BE2C (cell line): ENCODE measurements at places on chromosomes 12 and 14.

DNA sequence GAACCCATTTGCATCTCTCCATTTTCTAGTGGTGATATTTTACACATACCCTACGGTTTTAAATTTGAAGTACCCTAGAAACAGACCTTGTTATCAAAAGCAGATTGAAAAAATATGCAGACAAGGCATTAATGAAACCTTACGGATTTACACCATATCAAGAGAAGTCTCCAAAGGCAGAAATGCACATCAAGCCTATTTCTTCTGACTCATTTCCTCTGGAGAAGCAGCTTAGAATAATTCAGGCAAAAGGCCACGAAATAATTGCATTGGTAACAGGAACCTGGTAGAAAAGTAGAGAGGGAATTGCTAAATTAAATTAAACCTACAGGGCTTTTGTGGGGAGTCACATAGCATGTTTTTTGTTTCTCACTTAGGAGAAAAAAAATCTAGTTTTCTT lies 34.7 kb downstream of the KICS2 start:
- DNase-seq = no peak

DNA sequence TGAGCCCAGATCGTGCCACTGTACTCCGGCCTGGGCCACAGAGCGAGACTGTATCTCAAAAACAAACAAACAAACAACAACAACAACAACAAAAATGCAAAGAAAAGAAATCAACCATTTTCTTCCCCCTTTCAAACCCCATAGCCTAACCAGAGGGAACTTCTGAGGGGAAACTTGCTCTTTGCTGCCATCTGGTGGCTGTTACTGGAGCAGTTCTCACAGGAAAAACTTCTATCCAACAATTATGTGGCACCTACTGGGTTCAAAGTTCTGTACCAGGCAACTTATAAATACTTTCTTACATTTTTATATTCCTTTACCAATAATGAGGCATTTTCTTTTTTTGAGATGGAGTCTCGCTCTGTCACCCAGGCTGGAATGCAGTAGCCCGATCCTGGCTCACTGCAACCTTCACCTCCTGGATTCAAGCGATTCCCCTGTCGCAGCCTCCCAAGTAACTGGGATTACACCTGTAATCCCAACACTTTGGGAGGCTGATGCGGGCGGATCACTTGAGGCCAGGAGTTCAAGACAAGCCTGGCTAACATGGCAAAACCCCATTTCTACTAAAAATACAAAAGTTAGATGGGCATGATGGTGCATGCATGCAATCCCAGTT lies 50.9 kb upstream of the BICDL1 start:
- DNase-seq = peak; percentile 62

- DNase-seq = no peak
Measured at GRCh38 chr12:21221072-21221471, 90.1 kb downstream of the SLCO1B1 start.

DNA sequence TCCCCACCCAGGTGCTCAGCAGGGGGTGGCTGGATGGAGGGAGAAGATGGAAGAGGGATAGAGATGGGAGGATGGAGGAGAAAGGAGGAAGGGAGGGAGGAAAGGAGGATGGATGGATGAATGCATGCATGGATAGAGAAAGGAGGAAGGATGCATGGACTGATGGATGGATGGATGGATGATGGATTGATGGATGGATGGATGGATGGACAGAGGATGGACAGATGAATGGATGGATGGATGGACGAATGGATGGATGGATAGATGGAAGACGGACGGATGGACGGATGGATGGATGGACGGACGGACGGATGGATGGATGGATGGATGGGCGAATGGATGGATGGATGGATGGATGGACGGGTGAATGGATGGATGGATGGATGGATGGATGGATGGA lies 64.1 kb downstream of the NCOR2 start:
- DNase-seq = no peak

DNA sequence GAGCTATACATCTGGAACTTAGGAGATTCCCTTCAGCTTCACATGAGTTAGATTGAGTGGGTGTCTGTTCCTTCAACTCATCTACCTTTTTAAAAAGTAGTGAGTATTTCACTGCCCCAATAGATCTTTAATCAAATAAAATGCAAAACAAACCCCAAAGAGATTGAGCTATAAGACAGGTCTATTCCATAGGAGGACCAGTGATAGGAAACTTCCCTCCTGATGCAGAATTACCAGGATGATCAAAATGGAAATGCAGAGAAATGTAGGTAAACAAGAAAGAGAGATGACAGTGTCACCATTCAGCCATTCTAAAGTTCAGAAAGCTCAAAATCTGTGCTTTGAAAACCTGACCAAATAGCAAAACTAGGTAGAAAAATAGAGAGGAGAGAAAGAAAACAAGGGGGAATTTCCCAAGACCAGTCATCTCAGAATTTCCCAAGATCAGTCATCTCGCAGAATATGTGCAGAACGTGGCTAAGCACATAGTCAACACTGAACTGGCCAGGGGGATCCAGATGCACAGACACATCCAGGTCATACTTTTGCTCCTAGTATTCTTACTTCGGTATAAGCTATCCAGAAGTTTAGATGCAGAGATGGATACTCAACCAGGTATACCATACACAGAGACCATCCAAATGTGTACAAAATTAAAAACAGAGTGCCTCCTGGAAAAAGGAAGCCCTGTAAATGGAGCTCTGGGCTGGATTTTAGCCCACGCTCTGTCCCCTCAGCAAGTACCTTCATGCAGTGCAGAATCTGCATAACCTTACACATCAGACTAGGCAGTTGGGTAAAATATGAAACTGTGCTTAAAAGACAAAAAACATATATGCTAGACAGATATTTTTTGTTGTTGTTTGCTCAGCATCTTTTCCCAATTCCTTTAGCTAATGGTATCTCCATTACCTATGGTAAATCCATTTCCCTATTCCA lies 27.4 kb downstream of the SLC41A2 start:
- no peak for DNase-seq

DNA sequence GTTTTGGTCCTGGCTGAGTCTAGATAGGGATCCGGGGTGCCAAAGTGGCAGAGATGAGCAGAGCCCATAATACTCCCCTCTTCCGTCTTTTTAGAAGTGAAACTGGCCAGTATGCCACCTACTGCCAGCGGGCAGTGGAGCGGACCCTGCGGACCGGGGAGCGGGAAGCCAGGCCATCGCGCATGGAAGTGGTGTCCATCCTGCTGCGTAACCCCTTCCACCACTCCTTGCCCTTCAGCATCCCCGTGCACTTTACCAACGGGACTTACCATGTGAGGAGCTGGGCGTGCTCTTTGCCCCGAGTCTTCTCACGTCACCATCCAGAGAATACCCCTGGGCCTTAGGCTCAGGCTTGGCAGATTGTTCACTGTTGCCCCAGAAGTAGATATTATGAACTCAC lies 21.0 kb downstream of the PIGH start:
- DNase-seq = no peak

GRCh38 chr14:24456980-24457379 lies 14.4 kb upstream of the SDR39U1 start:
- DNase-seq = no peak

DNA sequence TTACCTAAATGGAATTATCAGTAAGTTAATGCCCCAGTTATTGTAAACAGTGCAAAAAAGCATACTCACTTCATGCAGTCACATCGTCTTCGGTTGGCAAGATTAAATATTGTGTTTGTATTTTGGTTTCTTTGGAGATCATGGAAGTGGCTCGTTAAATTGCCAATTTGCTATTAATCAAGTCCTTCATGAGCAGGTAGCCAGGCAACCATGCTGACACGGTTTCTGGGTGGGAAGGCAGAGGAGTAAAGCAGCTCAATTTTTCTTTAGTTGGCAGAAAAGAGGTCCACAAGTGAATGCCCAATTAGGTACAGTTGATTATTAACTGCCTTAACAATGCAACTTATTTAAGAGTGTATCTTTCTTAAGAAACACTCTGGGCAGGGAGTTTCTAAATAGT lies 43.9 kb downstream of the PPP4R3A start:
- DNase-seq = no peak

DNA sequence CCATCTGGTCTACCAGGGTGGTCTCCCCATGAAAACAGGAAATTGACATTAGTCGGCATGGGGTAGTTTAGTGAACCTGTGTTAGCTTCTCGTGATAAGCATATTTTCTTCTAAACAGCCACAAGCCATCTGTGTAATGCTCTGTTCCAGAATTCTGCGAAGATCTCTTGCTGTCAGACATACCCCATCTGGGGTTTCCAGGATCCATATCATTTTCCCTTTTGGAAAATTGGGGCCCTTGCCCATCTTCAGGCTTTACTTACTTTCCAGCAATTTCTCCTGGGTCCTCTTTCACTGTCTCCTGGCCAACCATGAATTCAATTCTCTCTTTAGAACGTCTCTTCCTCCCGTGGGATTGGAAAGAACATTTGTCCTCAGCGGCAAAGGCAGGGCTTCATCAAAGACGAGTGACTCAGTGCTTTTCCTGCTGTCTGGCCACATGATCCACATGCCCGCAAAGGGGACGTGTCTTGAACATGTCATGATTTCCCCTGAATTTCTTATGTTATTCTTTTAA lies 21.4 kb upstream of the NCOR2 start:
- DNase-seq = no peak

- DNase-seq = no peak
Measured at GRCh38 chr12:10165421-10165820, 6.5 kb downstream of the OLR1 start.

DNA sequence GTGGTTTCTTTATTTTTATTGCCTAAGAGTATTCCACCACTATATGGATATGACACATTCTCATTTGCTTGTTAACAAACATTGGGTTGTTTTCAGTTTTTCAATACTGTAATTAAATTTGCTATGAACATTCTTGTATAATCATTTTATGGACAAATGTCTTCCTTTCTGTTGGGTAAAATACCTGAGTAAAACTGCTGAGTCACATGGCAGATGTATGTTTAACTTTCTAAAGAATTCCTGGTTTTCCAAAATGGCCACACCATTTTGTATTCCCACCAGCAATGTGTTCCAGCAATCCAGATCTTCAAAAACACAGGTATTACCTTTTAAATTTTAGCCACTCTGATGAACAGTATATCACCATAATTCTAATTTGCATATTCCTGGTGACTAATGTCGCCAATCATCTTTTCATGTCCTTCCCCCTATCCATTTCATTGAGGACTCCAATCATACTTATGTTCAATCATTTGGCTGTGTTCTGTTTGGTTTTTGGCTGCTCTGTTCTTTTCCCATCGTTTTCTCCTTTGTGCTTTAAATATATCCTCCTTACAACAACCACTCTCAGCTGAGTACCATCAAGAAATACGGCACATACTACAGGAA lies 36.0 kb downstream of the CDK17 start:
- no peak for DNase-seq

GRCh38 chr12:65742018-65743010 lies 82.0 kb upstream of the HMGA2 start:
- DNase-seq = no peak

- DNase-seq = no peak
Measured at GRCh38 chr12:40907115-40907527, 214.9 kb downstream of the CNTN1 start.

DNA sequence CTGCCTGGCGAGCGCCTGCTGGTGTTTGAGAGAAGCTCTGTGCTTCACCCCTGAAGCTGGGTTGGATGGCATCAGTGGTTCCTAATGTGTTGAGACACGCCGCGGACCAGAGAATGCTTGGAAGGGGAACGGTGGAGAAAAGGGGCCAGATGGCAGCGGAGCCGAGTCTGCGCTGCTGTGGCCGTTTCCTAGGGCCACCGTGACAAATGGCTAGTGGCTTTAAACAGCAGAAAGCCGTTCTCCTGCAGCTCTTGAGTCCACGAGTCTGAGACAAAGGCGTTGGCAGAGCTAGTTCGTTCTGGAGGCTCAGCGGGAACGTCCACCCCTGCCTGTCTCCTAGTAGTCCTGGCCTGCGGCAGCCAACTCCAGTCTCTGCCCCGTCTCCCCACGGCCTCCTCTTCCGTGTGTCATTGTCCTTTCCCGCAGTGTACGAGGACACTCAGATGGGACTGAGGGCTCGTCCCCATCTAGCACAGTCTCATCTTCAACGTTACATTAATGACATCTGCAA lies 103.6 kb downstream of the ADGRD1 start:
- DNase-seq = no peak

- DNase-seq = peak; percentile 13
Measured at GRCh38 chr12:1047898-1048660, 57.1 kb downstream of the ERC1 start.

- DNase-seq = no peak
Measured at GRCh38 chr14:85415015-85415712, 114.8 kb upstream of the FLRT2 start.

GRCh38 chr14:51487848-51488247 lies 163.9 kb upstream of the FRMD6 start:
- DNase-seq = no peak

DNA sequence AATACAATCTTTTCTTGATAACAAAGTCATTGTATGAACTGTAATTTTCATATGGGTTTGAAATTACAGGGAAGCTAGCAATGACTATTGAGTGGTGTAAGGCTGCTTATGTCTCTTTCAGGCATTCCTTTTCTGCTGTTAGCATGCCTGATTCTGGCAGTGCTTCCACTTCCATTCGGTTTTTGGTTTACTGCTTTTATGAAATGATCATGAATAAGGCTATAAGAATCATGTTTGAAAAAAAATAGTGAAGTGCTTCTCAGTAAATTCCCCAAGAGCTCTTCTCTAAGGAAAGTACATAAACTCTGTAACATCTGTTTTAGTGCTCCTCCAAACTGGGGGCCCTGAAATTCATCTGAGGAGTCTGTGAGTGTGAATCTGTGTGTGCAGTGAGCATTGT lies 434.0 kb upstream of the RGS6 start:
- no peak for DNase-seq

- DNase-seq = peak; percentile 82
Measured at GRCh38 chr14:67426983-67427606, 15.1 kb upstream of the PLEK2 start.

- DNase-seq = no peak
Measured at GRCh38 chr12:22312336-22312735, 22.2 kb downstream of the ST8SIA1 start.

DNA sequence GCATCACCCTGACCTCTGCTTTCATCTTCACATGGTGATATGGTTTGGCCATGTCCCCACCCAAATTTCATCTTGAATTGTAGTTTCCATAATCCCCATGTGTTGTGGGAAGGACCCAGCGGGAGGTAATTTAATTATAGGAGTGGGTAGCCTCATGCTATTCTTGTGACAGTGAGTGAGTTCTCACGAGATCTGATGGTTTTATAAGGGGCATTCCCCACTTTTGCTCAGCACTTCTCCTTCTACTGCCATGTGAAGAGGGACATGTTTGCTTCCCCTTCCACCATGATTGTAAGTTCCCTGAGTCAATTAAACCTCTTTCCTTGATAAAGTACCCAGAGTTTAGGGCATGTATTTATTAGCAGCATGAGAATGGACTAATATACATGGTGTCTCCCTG lies 38.2 kb downstream of the TMBIM6 start:
- DNase-seq = no peak

- DNase-seq = no peak
Measured at GRCh38 chr12:3323002-3323685, 167.9 kb upstream of the PRMT8 start.

DNA sequence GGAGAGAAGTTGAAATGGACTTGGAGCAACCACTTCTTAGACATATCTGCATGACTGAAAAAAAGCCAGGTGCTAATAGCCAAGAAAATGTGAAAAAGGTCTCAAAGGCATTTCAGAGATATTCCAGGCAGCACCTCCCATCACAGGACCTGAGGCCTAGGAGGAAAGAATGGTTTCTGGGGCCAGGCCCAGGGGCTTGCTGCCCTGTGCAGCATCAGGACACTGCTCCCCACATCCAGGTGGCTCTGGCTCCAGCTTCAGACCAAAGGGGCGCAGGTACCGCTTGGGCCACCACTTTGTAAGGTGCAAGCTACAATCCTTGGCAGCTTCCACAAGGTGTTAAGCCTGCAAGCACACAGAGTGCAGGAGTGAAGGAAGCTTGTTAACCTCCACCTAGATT lies 114.3 kb downstream of the PIK3C2G start:
- no peak for DNase-seq

GRCh38 chr14:23831596-23831995 lies 122.0 kb upstream of the DHRS4 start:
- no peak for DNase-seq
